ENCODE measurements at places on chromosomes 5 and 9.
A peak's percentile ranks its signal among the peaks of the same experiment; 100 is the strongest.

- no peak for DNase-seq
Measured at GRCh38 chr9:4243877-4244812, 55.7 kb downstream of the GLIS3 start.

GRCh38 chr5:112312295-112313275 lies 106.5 kb downstream of the EPB41L4A start:
- DNase-seq, result no peak

GRCh38 chr5:137727623-137728022 lies 8.3 kb downstream of the KLHL3 start:
- no peak for DNase-seq

- DNase-seq, result no peak
Measured at GRCh38 chr5:31993165-31993961, 180.8 kb downstream of the GOLPH3 start.

DNA sequence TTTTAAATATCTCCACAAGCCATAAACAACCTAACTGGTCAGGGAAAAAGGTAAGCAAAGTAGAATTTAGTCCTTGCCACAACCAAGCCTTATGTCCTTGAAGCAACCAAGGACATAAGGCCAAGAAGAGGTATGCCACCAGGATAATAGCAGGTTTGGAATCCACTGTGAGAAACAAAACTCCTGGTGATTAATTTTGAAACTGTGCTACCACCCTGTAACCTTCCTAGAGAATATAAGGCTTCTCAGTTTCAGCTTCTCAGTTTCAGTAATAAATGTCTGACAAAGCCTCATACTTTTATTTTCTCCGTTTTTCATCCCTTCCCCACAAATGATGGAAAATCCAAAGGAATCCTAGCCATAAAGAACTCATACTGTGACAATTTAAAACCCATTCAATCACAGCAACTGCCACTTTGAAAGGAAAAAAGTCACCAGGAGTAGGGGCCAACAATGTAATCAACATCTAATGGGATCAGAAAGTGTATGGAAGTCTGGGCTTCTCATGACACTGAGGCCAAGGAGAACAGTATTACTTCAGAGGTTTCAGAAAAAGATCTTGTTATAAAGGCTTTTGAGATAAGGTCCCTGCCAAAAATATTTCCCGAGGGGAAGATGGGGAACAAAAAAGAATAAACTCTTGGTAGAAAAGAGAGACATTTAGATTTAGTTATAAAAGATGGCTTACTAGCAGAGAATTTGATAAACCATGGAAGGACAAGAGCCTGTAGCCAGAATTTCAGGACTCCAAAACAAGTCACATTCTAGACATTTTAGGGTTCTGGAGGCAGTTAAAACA lies 189.2 kb downstream of the TSSK1B start:
- DNase-seq, result peak; percentile 23

DNA sequence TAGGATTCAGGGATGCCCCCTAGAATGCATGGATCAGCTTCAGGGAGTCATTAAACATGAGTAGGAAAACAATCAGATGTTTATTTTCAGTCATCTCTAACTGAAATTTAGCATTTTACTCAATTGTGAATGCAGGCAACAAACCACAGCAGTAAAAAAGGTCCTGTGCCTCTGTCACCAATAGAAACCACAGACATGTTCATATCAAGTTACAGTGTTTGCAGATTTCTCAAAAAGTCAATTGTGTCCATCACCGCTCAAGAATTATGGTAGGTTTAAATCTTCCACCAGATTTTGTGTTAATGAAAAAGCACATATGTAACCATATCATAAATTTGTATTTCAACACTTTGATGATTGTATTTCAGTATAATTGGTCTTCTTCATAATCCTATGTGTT lies 68.4 kb upstream of the SLC1A1 start:
- DNase-seq, result no peak

DNA sequence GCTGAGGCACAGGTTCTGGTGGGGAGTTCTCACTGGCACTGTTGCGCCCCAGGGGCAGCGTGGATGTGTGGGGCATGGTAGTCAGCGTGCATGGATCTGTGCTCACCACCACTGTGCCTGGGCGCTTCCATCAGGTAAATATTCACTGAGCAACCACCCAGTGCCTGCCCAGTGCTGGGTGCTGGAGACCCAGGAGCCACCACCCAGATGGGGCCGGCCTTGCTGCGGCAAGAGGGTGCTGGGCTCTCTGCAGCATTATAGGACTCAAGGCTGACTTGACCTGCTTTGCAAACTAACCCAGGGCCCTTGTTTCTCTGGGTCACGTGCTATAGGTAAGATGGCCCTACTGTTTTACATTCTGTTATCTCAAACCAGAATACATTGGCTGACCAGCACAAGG lies 60.5 kb downstream of the DAP start:
- DNase-seq, result no peak

DNA sequence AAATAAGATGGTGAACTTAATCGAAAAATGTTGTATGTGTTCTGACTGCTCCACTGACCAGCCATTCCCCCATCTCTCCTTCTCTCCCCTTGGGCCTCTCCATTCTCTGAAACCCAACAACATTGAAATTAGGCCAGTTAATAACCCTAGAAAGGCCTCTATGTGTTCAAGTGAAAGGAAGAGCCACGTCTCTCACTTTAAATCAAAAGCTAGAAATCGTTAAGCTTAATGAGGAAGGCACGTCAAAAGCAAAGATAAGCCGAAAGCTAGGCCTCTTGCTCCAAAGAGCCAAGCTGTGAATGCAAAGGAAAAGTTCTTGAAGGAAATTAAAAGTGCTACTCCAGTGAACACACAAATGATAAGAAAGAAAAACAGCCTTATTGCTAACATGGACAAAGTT lies 77.4 kb upstream of the NR5A1 start:
- no peak for DNase-seq

DNA sequence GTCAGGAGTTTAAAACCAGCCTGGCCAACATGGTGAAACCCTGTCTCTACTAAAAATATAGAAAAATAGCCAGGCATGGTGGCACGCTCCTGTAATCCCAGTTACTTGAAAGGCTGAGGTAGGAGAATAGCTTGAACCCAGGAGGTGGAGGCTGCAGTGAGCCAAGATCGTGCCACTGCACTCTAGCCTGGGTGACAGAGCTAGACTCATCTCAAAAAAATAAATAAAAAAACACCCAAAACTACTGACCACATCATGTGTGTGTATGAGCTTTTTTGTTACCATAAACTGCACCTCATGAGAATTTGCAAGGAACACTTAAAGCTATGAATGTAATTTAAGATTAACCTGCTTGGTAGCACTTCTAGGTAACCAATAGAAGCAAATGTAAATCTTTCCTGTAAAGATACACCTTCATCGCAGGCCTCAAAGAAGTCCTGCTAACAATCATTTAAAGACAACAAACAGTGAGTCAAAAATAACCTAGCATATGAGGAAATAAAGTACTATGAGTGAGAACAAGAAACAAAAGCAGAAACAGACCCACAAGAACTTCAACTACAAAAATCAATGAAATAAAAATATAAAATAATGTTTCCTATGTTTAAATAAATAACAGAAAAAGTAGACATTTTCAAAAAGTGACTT lies 13.0 kb downstream of the SLC38A9 start:
- DNase-seq, result no peak

- DNase-seq, result no peak
Measured at GRCh38 chr9:78122631-78123030, 91.0 kb upstream of the GNAQ start.

DNA sequence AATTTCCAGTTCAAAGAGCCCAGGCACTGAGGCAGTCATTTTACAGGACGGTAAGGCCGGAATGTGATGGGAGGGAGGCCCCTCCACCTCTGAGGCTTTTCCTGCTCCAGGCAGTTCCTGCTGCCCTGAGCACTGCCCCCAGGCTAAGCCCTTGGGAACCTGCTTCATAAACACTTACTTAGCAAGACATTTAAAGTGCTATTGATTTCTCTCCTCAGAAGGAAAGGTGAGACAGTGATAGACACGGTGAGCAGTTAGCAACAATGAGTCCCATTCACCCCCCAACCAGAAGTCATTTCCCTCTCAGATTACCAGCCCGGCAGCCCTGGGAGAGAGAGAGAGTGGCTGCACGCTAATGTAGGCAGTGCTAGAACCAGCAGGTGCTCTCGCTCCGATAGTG lies 462.5 kb downstream of the SPOCK1 start:
- peak; percentile 45 for DNase-seq

DNA sequence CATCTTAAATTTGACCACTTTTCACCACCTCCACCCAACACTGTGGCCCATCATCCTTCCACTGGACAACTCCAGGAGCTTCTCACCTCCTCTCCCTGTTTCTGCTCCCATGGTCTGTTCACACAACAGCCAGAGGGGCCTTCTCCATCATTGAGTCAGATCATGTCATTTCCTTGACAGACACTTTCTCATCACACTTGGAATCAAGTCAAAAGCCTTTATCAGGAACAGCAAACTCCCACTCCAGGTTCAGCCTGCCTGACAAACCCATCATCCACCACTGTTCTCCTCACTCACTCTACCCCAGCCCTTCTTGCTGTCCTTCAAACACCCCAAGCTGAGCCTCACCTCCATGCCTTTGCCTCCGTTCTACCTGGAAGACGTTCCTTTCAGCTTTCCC lies 78.4 kb upstream of the ADRA1B start:
- no peak for DNase-seq

DNA sequence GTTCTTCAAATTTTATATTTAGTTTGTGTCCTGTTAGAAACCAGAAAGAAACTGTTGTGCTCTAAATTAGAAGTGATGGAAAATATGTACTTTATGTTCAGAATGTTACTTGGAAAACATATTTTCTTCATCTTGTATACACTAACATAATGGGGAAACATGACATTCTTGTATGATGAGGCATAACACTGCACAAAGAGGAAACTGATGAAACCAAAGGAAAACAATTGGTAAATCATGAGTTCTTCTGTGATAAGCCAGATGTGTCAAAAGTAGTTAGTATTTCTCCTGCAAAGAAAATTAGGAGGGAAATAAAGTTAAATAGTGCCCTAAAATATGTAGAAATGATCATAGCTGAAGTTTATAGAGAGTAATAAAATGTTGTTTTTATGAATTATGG lies 111.1 kb upstream of the FBN2 start:
- DNase-seq, result no peak

- DNase-seq, result no peak
Measured at GRCh38 chr5:6403416-6403815, 25.1 kb upstream of the MED10 start.

- DNase-seq, result no peak
Measured at GRCh38 chr5:2031581-2031980, 148.9 kb upstream of the IRX4 start.

GRCh38 chr9:71859939-71860338 lies 51.1 kb downstream of the ABHD17B start:
- no peak for DNase-seq

- no peak for DNase-seq
Measured at GRCh38 chr5:102638316-102638715, 116.8 kb upstream of the PAM start.

DNA sequence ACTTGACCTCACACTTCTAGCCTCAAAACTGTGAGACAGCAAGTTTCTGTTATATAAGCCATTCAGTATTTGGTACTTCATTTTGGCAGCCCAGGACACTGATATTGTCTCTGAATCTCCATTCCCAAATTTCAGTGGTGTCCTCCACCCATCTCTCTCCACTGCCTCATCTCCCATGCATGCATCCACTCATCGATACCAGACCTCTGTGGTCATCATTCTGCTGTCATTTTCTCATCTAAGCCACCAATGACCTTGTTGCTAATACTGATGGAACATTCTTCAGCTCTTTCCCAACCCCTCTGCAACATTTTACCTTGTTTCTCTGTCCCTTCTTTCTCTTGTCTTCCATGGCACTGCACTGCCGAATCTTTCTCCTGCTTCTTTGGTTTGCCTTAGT lies 221.8 kb downstream of the SNX18 start:
- no peak for DNase-seq

DNA sequence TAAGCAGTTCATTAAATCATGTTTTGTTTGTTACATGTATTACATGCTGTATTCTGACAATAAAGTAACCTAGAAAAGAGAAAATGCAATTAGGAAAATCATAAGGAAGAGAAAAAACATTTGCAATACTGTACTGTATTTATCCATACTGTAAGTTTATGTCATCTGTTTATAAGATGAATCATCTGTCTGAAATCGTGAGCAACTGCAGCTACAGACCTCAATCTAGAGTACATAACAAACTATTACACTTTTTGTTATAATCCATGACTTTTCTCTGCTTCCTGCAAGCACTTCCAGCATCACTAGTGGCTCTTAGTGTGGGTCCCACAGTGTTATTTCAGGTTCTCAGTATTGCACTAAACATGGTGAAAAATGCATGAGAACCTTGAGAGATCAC lies 144.4 kb upstream of the NR4A3 start:
- no peak for DNase-seq

DNA sequence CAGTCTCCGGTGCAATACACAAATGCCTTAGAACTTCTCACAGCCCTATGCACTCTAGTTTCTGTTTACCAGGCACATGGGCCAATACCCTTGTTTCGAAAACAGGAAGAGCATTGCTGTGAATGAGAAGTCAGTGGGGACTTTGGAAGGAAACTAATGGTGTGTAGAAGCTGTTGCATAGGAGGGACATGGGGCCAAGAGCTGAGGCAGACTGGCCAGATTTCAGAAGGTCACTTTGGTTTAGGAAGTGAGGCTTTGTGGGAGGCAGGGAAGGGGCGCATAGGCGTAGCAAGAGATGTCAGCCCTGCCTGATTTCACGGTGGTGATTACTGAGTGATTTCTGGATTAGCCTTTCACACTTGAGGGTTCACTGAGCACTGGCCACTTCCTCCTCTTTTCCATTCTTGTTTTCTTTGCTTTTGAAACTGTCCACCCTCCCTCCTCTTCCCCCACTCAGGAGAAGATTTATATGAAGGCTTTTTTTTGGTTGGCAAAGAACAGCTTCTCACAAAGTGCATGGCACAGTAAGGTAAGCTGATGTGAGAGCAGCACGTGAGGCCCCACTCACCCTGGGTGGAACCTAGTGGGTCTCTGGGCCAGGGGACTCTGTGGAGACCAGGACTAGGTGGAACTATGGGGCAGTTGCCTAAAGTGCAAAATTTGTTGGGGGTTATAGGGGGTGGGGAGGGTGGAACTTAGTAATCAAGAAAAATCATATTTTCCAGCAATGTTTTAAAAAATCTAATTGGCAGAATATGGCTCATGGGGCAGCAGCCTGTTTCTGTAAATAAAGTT lies 6.1 kb upstream of the TMEM252 start:
- no peak for DNase-seq

- DNase-seq, result no peak
Measured at GRCh38 chr5:159825551-159826051, 90.7 kb upstream of the ADRA1B start.

DNA sequence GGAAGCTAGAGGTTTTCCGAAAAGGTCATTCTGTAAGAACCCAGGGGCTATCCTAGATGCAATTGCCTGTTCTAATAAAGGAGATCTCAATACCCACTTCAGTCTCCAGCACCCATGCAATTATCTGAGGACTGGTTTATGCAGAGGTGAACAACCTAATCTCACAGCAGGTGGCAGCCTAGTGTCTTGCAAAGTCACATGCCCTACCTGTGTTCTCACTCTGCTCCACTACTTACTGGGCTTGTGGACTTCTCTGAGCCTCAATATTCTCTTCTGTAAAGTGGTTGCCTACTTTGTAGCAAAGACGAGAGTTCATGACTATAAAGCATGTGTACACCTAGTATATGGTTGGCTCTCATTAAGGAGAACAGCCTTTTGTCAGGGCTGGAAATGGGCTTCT lies 21.0 kb upstream of the ALDH1B1 start:
- DNase-seq, result no peak

- no peak for DNase-seq
Measured at GRCh38 chr5:149747833-149748366, 17.8 kb downstream of the PPARGC1B start.

GRCh38 chr9:8924562-8924961 lies 1125.0 kb upstream of the DMAC1 start:
- no peak for DNase-seq

GRCh38 chr9:105950894-105951293 lies 256.6 kb downstream of the TMEM38B start:
- DNase-seq, result no peak

- DNase-seq, result no peak
Measured at GRCh38 chr9:14205463-14205862, 108.5 kb downstream of the NFIB start.

Data from NCI-H2227 treated with DMSO at 0.1 percent for 48 hours (cell line).